ENCODE measurements at places on chromosomes 1 and 21.

DNA sequence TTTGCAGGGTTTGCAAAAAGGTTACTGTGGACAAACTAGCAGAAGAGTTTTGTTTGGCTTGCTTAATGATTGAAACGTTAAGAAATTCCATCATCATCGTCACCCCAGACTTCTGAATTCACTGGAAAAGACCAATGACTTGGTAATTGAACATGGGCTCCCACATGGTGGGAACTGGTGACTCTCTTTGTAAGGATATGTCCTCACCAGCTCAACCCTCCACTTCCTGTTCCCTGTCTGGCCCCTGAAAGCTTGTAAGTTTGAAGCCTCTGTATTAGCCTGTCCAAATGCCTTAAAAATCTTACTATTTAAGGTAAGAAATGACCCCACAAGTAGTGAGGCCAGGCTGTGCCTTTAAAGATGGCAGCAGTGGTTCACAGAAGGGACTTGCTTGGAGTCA lies 9.7 kb downstream of the SYT6 start:
- DNase-seq: no peak

DNA sequence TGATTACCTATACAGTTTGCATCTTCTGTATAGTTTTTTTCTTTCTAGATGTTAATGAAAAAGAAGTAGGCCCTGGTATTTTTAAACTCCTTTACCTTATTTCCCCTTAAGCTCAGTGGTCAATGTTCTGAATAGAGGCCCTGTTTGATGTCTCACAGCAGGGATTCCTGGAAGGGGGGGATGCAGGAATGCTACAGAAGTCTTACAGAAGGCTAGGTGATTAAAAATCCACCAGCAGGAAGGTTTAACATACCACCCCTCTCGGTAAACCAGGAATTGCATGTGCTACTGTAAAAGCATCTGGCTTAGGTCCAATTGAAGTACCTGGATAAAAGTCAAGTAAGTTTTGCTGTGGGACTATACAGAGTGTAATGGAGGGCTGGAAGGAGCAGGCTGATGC lies 78.3 kb downstream of the NOS1AP start:
- no peak for DNase-seq

DNA sequence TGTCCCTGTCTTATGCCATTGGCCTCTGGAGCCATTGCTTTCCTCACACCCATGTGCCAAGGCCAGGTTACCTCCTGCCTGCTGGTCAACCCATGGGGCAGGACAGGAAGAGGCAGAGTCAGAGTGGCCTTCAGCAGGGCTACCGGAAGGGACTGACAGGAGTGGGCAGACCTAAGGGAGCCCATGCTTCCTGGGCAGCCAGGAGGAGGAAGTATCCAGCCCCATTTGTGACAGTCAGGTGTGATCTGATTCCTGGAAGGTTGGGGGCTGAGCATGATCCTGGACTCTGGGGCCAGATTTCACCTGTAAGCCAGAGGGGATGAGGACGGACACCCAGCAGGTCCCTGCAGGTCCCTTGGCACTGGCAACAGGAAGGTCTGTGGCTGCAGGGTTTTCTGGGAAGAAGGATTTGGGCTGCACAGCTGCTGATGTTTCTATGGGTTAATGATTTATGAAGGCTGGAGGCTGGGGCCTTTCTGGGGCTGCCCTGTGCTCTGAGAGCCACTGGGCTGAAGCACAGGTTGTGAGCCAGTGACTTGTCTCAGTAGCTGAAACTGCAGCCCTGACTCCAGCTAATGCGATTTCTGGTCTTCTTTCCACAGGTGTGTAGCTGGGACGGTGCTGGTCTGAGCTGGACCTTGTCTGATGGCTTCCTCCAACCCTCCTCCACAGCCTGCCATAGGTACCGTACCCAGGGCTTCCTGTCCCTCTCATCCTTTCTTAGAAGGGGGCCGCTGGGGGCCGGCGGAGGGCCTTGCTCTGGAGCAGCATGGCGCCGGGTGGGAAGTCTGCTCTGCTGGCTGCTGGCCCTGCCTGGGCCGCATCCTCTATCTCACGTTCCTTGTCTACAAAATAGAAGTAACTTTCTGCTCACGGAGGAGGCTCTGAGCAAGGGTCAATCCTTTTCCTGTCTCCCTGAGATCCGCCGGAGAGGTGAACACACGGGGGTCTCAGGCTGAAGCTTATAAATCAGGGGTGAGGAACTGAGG lies 40.7 kb downstream of the ARHGEF10L start:
- DNase-seq: peak; percentile 63

DNA sequence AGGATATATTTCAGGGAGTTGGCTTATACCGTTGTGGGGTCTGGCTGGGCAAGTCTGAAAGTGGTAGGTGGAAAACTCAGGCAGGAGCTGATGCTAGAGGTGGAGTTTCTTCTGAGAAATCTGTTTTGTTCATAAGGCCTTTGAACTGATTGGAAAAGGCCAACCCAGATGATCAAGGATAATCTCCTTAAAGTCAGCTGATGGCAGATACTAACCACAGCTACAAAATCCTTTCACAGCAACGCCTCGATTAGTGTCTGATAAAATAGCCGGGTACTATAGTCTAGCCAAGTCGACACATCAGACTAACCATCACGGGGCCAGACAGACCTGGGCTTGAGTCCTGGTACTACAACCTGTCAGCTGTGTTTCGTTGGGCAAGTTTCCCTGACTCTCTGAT lies 21.4 kb downstream of the OPRD1 start:
- DNase-seq: no peak

DNA sequence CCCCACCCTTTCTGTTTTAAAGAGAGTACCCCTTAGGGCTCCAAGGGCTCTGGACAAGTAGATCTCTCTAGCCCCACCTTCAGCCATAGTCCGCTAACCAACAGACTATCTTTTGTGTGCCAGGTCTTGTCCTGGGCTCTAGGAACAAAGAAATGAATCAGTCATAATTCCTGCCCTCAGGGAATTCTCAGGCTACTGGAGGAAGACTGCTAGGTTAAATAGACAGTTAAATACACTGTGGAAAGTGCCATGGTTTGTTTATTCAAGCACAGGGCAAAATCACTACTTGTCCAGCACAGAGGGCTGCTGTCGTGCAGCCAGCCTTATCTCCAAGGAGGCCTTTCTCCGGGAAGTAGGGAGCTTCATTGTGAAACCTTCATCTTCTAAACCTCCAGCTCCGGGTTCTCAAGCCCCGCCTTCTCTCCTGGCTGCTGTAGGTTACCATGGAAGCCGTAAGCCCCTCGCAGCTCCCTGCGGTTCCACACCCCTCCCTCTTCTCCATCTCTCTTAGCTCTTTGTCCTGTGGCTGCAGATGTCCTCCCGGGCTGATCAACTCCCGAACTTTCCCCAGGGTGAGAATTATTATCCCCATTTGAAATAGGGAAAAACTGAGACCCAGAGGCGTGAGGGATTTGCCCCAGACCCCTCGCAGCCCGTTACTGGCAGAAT lies 29.8 kb downstream of the SHISAL2A start:
- peak; percentile 72 for DNase-seq

- no peak for DNase-seq
These were observed 67.4 kb downstream of the DMRTB1 start for GRCh38 chr1:53526451-53527101.

- no peak for DNase-seq
These were observed 12.1 kb downstream of the TTC34 start for GRCh38 chr1:2789164-2789985.

GRCh38 chr1:157985473-157985872 lies 8.0 kb upstream of the KIRREL1 start:
- no peak for DNase-seq

GRCh38 chr1:203512848-203513584 lies 19.1 kb downstream of the OPTC start:
- peak; percentile 43 for DNase-seq

DNA sequence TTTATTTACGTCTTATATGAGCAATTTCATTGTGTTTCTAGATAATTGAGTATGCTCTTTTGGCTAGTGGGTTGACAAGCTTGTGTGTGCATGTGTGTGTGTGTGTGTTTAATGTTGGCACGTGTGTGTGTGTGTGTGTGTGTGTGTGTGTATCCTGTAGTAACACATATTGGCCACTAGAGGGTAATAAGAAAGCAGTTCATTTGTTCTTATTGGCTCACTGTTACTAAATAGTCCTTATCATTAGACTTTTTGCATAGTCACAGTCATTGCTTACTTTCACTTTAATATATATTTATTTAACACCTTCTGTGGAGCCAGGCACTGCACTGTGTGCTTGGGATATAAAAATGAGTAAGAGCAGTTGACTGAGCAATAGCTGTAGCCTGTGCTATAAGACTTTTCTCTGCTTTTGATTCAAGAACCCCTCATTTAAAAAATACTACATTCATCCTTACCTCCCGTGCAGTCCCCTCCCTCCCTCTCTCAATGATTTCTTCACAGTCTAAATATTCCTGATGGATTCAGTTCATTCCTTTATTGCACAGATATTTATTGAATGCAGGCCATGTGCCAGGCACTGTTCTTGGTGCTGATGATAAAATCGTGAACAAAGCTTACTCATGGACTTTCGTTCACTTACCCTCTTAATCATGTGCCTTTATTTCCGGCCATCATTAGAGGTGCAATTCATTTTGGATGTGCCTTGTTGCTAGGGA lies 96.7 kb downstream of the DYRK1A start:
- DNase-seq: peak; percentile 59

DNA sequence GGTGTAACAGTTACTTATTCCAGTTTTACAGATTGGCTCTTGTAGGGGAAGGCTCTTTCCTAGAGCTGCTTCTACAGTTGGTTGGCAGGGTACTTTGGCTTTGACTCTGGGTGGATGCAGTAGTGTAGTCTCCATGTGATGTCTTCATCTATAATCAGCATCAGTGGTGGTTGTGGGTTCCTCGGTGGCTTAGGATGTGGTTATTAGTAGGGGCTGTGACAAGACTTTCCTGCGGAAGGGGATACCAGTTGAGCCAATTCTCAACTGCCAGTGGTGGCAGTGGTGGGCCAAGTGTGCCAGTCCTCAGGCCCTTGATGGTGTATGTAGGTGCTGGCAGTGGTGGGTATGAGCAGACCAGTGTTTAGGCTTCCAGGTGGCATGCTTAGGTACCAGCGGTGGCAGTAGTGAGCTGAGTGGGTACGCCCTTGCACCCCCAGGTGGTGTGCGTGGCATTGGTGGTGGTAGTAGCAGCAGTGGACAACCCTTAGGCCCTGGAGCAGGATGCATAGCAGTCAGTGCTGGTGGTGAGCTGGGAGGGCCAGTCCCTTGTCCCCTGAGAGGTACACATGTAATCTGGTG lies 27.2 kb upstream of the KLF18 start:
- DNase-seq: no peak

DNA sequence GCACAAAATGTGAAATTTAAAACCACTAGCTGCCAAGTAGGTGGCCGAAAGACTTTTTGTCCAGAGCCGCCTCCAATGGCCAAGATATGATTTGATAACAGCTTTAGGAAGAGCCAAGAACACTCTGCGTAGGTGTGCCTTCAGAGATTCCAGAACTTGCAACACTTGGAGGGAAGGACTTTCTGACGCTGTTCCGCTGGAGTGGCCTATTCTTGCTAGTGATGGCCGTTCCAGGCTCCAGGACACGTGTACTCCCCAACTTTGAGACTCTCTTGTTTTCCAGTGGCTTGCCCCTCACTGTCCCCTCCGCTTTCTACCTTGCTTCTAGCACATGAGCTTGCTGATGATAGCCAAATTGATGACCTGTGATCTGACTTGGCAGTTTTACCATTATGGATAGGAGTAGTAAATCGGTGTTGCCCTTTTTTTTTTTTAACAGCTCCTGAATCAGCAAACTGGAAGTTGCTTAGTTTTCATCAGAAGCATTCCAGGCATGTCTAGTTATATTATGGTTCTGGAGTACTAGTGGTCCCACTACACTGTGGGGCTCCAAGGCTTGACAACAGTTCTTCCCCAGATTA lies 1.0 kb downstream of the PRDX6 start:
- DNase-seq: peak; percentile 37

GRCh38 chr1:10730985-10731384 lies 65.5 kb downstream of the CASZ1 start:
- DNase-seq: peak; percentile 77

- no peak for DNase-seq
These were observed 54.7 kb downstream of the ROR1 start for GRCh38 chr1:63828322-63829044.

- no peak for DNase-seq
These were observed 65.7 kb downstream of the CNIH3 start for GRCh38 chr1:224681816-224682215.

GRCh38 chr1:94843430-94843829 lies 23.3 kb downstream of the SLC44A3 start:
- DNase-seq: peak; percentile 56

GRCh38 chr1:212624976-212625501 lies 16.5 kb downstream of the ATF3 start:
- DNase-seq: no peak

DNA sequence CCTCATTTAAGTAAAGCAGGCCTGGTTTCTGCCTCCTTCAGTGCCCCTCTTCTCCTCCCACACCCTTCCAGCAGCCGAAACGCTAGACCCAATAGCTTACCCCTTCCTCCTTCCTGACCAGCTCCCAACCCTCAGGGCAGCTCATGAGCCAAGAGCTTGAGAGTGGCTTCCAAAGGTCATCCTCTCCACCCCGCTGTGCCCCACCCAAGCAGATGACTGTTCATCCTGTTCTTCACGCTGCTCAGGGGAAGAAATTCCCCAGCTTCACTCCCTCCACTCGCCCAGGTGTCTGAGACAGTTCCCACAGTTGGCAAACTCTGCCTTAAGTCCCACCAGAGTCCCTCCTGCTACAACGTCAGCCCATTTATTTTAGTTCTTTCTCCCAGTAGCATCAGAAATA lies 23.4 kb downstream of the ARHGEF19 start:
- peak; percentile 72 for DNase-seq

- DNase-seq: peak; percentile 57
These were observed 636 bp upstream of the YRDC start for GRCh38 chr1:37808369-37809319.

GRCh38 chr1:226798427-226799411 lies 59.6 kb upstream of the ITPKB start:
- peak; percentile 31 for DNase-seq

GRCh38 chr1:7346070-7346596 lies 425.0 kb upstream of the VAMP3 start:
- DNase-seq: no peak

DNA sequence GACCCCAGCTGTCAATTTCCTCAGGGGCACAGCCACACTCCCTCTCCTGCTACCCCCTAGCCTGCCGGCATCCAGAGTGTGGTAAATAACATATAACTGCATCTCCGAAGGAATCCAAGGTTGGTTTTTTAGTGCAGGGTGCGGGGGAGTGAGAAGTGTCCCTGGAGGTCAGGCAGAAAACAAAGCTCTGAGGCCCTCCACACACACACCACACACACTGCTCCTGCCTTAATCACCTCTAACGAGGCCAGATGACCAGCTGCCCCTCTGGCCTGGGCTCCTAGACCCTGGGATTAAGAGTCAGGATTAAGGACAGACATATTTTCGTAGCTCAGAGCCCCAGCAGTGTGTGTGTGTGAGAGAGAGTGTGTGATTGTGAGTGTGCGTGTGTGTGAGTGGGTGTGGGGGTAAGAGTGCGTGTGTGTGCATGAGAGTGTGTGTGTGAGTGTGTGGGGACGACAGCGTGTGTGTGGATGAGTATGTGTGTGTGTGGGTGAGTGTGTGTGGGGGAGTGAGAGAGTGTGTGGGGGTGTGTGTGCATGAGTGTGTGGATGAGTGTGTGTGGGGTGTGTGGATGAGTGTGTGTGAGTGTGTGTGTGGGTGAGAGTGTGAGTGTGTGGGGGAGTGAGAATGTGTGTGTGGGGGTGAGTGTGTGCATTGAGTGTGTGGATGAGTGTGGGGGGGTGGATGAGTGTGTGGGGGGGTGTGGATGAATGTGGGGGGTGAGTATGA lies 14.6 kb downstream of the SDC3 start:
- DNase-seq: no peak

Data from large intestine (tissue), 12 donors.